Activated CD8-positive, alpha-beta memory T cell treated with anti-CD3 and anti-CD28 coated beads for 4 hours (primary cell): ENCODE measurements at places on chromosomes 4 and X.
A peak's percentile ranks its signal among the peaks of the same experiment; 100 is the strongest.

GRCh38 chr4:20787940-20788665 is 87.8 kb downstream of the PACRGL start:
- no peak for DNase-seq

DNA sequence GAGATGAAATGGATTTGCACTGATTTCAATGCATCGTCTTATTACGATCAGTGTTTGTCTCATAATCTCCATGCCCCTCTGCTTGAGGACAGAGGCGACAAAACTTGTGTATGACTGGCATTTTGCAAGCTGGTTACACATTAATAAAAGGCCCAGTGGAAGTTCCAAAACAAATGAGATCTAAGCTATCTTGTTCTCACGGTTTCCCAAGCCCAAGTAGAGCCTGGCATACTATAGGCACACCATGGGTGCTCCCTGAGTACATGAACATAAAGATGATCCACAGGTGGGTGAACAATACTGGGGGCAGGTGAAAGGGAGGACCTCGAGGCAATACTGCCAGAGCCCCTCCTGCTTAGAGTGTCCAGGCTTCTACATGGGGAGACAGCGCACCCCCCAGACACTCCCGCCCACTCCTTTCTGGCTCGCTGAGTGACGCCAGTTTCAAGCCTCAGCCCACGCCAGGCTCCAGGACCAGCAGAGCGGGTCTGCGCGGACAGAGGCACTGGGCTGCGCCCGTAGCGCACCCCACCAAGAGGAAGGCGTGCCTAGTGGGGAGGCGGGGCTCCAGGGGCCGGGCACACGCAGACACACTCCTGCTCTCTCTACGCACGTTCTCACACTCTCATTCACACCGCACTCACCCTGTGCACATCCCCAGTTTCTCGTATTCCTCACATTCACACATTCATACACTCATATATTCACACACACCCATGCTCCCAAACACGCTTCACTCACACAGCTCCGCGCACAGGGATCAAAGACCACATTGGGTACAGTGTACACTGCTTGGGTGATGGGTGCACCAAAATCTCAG is 8.9 kb upstream of the GSX2 start:
- no peak for DNase-seq

GRCh38 chrX:107629540-107629909 is 1.2 kb downstream of the PRPS1 start:
- DNase-seq = no peak

DNA sequence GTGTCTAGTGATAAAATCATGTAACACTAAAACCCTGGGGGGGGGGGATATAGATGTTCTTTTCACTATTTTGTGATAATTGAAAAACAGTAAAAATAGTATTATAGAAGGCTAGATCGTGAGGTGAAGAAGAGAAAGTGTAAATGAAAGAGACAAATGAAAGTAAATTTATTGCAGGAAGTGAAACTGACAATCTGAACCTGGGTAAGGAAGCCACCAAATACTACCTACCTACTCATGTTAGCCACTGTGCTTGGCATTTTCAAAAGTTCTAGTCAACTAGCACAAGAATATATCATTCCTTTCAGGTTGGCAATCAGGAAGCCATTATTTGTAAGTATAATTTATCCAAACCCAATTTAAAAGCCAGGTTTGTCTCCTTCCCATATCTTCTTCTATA is 1366.1 kb downstream of the FAM133A start:
- DNase-seq = no peak

GRCh38 chrX:40391662-40392061 is 189.1 kb upstream of the ATP6AP2 start:
- DNase-seq = no peak

DNA sequence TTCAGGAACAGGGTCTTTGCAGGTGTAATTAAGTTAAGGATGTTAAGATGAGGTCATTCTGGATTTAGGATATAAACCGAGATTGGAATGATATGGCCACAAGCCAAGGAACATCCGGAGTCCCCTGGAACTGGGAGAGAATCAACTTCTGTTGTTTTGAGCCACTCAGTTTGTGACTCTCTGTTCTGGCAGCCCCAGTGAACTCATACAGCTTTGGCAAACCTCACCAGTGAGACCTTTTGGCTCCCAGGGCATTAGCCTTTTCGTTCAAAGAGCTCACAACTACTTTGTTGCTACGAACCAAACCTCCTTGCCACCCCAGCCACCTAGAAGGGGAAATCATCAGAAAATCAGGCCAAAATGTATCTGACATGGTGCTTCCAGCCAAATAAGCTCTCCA is 80.4 kb downstream of the MTMR1 start:
- no peak for DNase-seq

DNA sequence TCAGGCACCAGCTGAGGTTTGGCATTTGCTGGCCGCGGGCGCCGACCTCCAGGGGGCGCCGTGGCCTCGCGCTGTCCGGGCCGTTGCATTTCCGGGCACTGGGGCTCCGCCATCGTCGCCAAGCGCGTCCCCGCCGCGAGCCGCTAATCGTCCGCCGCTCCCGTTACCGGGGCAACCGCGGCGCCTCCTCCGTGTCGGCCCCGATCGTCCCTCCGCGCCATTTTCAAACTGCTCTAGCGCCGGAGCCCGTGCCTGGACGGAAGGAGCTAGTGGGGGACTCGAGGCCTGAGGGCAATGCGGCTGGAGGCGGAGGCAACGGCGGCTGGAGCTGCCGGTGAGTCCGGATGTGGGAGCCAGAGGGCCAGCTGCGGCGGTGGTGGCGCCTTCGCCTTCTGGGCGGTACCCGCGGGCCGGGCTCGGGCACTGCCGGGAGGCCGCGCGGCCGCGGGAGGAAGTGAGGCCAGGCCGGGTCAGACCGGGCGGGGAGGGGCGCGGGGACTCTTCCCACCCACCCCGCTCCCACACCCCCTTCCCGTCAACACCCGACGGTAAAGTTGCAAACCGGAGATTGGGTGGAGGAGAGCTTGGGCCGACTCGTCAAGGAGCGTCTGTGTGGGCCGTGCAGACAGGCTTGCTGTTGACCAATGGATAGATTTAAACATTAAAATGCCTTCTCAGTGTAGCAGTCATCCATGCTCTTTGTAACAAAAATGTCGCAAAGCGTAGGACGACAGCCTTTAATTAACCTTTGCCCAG is at the start of gene CEP135:
CEP135 (plus strand) TSS at position 220 of the 756 bp plus-strand sequence. CDS start 3,186 bp downstream, outside the sequence.
- peak; percentile 77 for DNase-seq
